Activated T-cell treated with anti-CD3 and anti-CD28 coated beads, Interleukin-2, amount 50 U/mL, for 72 hours (primary cell): ENCODE measurements at places on chromosomes 12 and 14. TPM values are rescaled to one million over a fixed set of nuclear protein-coding genes. Genes with fewer than 3 reads are reported as not detected.

- H3K36me3 ChIP-seq: peaks cover 4% of the 10 kb centered on the region
Measured at GRCh38 chr14:34776611-34777010, 62.2 kb upstream of the CFL2 start.

DNA sequence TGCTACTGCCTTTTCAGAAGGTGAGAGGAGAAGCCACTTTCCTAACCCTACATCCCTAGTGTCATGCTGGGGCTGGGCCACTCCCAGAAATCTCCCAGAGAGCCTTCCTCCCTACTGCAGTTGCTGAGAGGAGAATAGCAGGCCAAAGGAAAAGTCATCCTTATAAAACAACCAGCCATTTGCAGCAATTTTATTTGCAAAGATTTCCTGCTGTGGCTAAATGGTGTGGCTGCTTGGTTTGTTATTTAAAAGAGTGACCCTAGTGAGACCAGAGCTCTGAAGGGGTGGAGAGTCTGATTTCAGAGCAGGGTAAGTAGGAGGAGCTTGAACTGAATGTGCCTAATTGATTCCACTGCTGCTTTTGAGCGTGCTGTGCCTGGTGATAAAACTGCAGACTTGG, 232.0 kb downstream of the GRIN2B start:
- no peak overlapping the region for H3K4me3 ChIP-seq
- H3K27ac ChIP-seq: no peak overlapping the region
- peaks cover 16% of the 10 kb centered on the region for H3K27me3 ChIP-seq
- no peak for DNase-seq

DNA sequence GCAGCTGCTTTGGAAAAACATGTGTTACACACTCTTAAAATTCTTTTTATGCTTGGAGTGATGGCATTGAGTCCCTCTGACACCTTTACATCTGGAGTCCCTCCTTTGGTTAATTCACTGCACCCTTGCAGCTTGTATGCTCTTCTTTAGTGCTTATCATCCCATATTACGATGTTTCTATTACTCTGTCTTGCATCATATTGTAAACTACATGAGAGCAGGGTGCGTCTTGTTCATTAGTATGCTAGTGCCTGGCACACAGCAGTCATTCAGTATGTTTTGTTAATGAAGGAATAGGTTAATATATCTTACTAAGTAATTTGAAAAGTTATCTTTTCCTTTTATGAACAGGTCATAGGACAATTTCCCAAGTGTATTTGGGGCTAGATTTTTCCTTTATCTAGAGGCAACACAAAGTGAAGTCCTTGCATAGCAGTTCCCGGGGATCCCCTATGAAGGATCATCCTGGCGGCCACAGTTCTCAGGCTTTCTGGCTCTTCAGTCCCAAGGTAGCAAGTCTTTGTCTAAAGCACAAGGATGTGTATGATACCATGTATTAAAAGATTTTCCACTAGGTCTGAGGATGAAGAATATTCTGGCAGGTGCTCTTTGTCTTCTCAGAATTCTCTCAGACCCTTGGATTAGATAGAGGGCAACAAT, 363.8 kb downstream of the FUT8 start:
- H3K36me3 ChIP-seq: no peaks in the 10 kb centered on the region
- no peaks in the 10 kb centered on the region for H3K4me1 ChIP-seq
- no peaks in the 10 kb centered on the region for H3K27me3 ChIP-seq
- H3K27ac ChIP-seq: no peak overlapping the region
- DNase-seq: no peak
- H3K4me3 ChIP-seq: no peak overlapping the region

GRCh38 chr12:62689042-62689839, 222.6 kb downstream of the MON2 start:
- H3K4me3 ChIP-seq: no peak overlapping the region
- H3K27me3 ChIP-seq: peaks cover 7% of the 10 kb centered on the region
- H3K27ac ChIP-seq: no peak overlapping the region
- no peak for DNase-seq
- H3K4me1 ChIP-seq: no peaks in the 10 kb centered on the region
- H3K36me3 ChIP-seq: no peaks in the 10 kb centered on the region

- DNase-seq: no peak
- peaks cover 16% of the 10 kb centered on the region for H3K36me3 ChIP-seq
- H3K4me1 ChIP-seq: peaks cover 96% of the 10 kb centered on the region
- no peaks in the 10 kb centered on the region for H3K27me3 ChIP-seq
Measured at GRCh38 chr12:11771895-11772502, 122.5 kb downstream of the ETV6 start.

DNA sequence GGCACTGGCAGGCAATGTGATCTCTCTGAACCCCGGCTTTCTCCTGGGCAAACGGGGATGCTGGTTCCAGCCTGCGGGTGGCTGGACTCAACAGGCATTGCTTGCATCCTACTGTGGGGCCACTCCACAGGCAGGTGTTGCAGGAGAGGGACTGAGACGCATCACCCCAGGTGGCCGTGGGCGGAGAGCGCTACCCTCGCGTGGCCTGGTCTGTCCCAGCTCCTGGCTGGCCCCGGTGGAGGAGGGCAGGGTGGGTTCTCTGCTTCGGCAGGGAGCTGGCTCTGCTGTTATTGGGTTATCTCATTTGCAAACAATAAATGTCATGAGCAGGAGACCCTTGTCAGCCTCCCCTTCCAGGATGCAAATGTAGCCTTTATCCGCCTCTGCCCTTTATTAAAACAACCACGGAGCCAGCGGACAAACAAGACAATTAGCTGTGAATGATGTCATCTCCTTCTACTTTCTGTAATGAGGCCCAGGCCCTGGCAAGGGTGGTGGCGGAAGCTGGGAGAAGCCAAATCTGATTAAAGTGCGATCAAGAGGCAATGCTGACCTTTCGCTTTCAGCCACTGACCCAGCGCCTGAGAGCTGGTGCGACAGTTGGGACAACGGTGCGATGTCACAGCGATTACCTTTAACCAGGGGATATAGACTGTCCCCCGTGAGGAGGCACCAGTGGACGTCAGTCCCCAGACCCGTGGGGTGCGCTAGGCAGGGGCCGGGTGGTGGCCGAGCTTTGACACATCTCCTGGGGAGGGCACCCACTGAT, 161.8 kb downstream of the KIF26A start:
- peak overlapping the region; percentile 28 for H3K27ac ChIP-seq
- DNase-seq: no peak
- H3K36me3 ChIP-seq: peaks cover 3% of the 10 kb centered on the region
- H3K4me1 ChIP-seq: no peaks in the 10 kb centered on the region
- no peak overlapping the region for H3K4me3 ChIP-seq

- H3K27ac ChIP-seq: no peak overlapping the region
- H3K4me3 ChIP-seq: no peak overlapping the region
- no peaks in the 10 kb centered on the region for H3K27me3 ChIP-seq
- no peaks in the 10 kb centered on the region for H3K4me1 ChIP-seq
Measured at GRCh38 chr12:128698301-128698972, 125.3 kb downstream of the SLC15A4 start.

DNA sequence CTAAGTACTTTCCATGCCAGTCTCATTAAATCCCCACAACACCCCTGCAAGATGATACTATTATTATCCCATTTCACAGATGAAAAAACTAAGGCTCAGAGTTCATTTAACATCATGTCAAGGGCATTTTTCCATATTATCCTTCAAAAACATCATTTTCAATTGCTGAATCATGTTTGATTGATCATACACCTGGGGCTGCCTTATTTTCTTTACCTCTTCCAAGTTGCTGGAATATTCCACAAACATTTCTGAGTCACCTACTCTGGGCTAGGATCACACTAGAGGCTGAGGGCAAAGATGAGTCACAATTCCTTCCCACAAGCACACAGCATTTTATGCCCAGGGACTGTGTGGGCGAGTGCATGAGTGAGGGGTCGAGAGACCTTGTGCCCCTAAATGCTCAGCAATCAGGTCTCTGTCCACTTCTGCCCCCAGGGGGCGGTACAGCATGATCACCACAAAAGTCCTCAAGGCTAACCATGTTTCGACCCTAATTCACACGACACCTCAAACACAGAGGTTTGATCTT, 14.1 kb upstream of the TMEM119 start:
- H3K4me1 ChIP-seq: peaks cover 43% of the 10 kb centered on the region
- H3K27me3 ChIP-seq: no peaks in the 10 kb centered on the region
- peaks cover 10% of the 10 kb centered on the region for H3K36me3 ChIP-seq
- no peak overlapping the region for H3K4me3 ChIP-seq
- H3K27ac ChIP-seq: no peak overlapping the region

The LTB4R2 gene
- total RNA-seq: 23.4 TPM

DNA sequence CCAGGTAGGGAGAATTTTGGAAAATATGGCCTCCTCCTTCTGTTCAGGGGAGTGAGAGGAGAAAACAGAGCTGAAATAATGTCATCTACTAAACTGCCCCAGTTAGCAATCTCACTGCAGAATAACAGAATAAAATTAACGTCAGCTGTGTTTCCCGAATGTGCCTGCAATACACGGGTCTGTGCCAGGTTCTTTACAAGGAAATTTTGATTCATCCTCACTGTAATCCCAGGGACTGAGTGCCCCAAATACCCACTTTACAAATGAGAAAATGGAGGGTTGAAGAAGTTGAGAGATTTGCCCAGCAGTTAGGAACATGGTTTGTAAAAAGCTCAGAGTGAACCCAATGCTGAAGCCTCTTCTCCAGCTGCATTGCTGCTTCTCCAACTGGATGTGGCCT, 21.3 kb upstream of the SERPINA6 start:
- H3K36me3 ChIP-seq: peaks cover 16% of the 10 kb centered on the region
- H3K4me3 ChIP-seq: no peak overlapping the region
- H3K27ac ChIP-seq: no peak overlapping the region
- H3K27me3 ChIP-seq: peaks cover 40% of the 10 kb centered on the region

GRCh38 chr12:115762936-115763335, 514.6 kb downstream of the MED13L start:
- H3K36me3 ChIP-seq: no peaks in the 10 kb centered on the region
- H3K27me3 ChIP-seq: peaks cover 16% of the 10 kb centered on the region
- DNase-seq: no peak
- H3K4me1 ChIP-seq: no peaks in the 10 kb centered on the region
- H3K27ac ChIP-seq: no peak overlapping the region

DNA sequence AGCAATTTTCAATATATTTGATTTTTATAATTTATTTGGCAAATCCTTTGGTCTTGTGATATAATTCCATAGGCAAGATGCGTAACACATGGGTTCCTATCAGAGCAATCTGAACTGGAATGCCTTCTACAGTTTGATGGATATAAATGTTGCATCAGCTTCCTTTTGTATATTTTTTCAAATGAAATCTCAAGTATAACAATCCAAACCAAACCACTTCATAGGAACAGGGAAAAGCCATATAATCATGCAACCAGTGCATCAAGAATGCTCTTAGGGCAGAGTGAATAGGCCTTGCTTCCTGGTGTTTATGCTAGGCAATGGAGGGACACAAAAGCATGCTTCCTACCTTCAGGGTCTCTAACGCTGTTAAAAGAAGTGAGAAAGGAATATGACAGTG, 34.5 kb downstream of the EFCAB11 start:
- no peak for DNase-seq
- peaks cover 13% of the 10 kb centered on the region for H3K27me3 ChIP-seq
- no peak overlapping the region for H3K27ac ChIP-seq
- H3K4me3 ChIP-seq: no peak overlapping the region
- no peaks in the 10 kb centered on the region for H3K36me3 ChIP-seq
- H3K4me1 ChIP-seq: peaks cover 5% of the 10 kb centered on the region

- no peak for DNase-seq
- H3K27me3 ChIP-seq: no peaks in the 10 kb centered on the region
- H3K4me1 ChIP-seq: peaks cover 27% of the 10 kb centered on the region
- no peaks in the 10 kb centered on the region for H3K36me3 ChIP-seq
Measured at GRCh38 chr12:1740161-1740948, 49.5 kb downstream of the ADIPOR2 start.

DNA sequence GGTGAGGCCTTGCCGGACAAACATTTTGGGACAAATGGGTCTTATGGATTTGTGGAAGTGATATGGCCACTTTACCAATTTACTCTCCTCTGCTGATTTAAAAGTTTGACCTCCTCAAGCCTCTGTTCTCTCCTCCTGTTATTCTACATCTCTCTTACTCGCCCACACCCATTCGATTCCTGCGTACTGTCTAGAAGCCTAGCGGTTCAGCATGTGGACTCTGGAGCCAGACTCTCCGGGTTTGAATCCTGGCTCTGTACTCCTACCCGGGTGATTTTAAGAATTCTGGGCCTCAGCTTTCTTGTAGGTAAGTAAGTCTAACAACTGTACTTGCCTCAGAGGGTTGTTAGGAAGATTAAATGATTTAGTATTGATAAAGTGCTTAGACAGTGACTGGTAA, 168.6 kb upstream of the IFNG-AS1 start:
- no peaks in the 10 kb centered on the region for H3K36me3 ChIP-seq
- H3K4me3 ChIP-seq: no peak overlapping the region
- H3K27ac ChIP-seq: no peak overlapping the region
- H3K4me1 ChIP-seq: no peaks in the 10 kb centered on the region
- no peak for DNase-seq
- H3K27me3 ChIP-seq: no peaks in the 10 kb centered on the region

The SLC5A8 gene
- not detected for total RNA-seq

The GPRC5D gene
- total RNA-seq: not detected

DNA sequence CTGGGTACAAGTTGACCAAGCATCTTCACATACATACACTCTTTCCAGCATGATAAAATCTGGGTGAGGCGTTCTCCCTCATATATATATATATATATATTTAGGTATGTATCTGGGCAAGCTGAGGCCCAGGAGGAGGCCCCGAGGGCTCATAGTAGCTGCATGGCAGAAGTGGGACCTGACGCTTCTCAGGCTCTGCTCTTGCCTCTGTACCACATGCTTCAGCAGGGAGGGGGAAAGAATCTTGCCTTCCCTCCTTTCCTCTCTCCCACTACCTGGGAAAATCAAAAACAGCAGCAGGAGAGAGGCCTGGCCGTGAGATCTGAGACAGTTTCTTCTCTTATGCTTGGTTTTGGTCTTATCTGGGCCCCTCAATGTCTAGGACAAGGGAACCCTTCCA, 9.2 kb downstream of the PPP1R1A start:
- H3K27me3 ChIP-seq: peaks cover 15% of the 10 kb centered on the region
- peaks cover 1% of the 10 kb centered on the region for H3K36me3 ChIP-seq
- H3K4me1 ChIP-seq: peaks cover 8% of the 10 kb centered on the region
- H3K27ac ChIP-seq: no peak overlapping the region
- no peak overlapping the region for H3K4me3 ChIP-seq

- peaks cover 8% of the 10 kb centered on the region for H3K27me3 ChIP-seq
- no peak overlapping the region for H3K27ac ChIP-seq
- no peaks in the 10 kb centered on the region for H3K36me3 ChIP-seq
- no peak for DNase-seq
- H3K4me3 ChIP-seq: no peak overlapping the region
Measured at GRCh38 chr14:104084251-104085002, 1.1 kb upstream of the ASPG start.

- H3K27me3 ChIP-seq: no peaks in the 10 kb centered on the region
- H3K27ac ChIP-seq: no peak overlapping the region
- DNase-seq: no peak
- H3K4me3 ChIP-seq: no peak overlapping the region
- peaks cover 2% of the 10 kb centered on the region for H3K36me3 ChIP-seq
- peaks cover 41% of the 10 kb centered on the region for H3K4me1 ChIP-seq
Measured at GRCh38 chr12:53579545-53579955, 46.6 kb downstream of the ATF7 start.
